Effector memory CD4-positive, alpha-beta T cell (primary cell): ENCODE measurements at places on chromosomes 1 and 21.

- DNase-seq = peak; percentile 32
Observed at GRCh38 chr1:203702130-203702577, 62.8 kb upstream of the LAX1 start.

- no peak for DNase-seq
Observed at GRCh38 chr1:55181666-55182065, 33.5 kb downstream of the USP24 start.

- no peak for DNase-seq
Observed at GRCh38 chr1:215643592-215644321, 76.7 kb downstream of the KCTD3 start.

GRCh38 chr1:60994369-60994768, 88.0 kb upstream of the NFIA start:
- no peak for DNase-seq

DNA sequence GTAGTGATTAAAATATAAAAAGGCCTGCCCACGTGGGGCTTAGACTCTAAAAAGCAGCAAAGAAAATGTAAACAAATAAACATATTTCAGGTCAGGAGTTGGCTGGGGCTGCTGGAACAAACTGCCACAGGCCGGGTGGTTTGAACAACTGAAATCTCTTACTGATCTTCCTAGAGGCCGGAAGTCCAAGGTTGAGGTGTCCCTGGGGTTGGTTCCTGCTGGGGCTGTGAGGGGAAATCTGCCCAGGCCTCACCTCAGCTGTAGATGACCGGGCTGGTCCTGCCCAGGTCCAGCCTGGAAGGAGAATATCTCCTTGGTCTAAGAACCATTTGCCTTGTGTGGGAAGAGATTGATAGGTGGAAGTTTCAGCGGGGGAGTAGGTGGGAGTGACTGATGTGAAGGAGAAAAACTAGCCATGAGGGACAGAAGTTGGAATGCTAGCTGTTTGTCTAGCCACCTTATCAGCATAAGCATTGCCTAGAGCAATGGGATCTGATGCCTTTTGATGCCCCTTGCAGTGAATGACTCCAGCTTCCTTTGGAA, 221.1 kb downstream of the DYRK1A start:
- DNase-seq = no peak

GRCh38 chr21:28334407-28334806, 658.3 kb downstream of the LTN1 start:
- DNase-seq = no peak

DNA sequence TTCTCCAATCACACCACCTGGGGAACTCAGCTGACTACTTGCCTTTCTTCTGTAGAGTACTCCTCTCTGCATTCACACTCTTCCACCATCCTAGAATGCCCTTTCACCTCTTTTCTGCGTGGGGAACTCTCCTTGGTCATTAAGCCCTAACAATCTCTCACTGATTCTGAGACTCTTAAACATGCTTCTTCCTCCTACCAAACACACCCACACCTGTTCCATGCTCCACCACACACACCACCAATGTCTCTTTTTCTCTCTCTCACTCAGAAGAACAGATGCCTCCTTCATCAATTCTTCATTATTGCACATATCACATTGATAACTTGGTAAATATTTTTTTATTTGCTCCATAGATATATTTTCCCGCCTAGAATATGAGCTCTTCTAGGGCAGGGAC, 53.6 kb downstream of the WARS2 start:
- DNase-seq = no peak

DNA sequence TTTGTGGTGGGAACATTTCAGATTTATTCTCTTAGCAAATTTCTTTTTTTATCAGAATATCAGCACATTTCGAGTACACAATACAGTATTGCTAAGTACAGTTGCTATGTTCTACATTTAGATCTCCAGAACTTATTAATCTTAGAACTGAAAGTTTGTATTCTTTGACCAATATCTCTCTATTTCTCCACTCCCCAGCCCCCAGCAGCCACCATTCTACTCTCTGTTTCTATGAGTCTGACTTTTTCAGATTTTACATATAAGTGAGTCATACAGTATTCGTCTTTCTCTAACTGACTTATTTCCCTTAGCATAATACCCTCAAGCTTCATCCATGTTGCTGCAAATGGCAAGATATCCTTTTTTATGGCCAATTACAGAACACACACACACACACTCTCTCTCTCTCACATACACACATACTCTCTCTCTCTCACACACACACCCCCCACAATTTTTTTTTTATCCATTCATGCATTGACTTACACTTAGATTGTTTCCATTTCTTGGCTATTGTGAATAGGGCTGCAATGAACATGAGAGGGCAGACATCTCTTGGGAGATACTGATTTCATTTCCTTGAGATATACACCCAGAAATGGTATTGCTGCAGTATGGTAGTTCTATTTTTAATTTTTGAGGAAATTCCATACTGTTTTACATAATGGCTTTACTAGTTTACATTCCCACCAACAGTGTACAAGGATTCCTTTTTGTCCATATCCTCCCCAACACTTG, 15.7 kb downstream of the RPTN start:
- DNase-seq = no peak

DNA sequence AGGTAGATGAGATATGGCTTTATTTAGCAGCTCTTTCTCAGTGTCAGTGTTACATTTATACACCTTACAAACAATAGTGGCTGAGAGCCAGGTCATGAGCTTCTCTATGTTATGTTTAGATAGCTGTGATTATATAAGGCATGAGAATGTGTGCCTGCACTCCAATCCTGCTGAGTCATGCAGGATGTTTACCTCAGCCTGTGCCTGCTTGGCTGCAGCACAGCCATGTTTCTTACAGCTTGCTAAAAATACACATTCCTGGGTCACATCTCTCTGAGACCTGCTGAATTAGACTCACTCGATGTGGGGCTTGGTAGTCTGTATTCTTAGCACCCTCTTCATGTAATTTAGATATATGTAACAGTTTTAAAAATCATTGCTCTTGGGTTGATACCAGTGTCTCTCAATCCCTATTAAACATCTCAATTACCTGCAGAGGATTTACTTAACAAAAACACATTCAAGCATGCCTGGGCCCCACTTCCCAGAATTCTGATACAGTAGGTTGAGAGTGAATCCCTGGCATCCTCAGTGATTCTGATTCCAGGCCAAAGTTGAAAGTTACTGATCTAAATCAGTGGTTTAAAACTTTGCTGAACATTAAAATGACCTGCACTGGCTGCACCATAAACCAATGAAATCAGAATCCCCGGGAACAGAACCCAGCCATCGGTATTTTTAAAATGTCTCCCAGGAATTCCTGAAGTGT, 107.5 kb downstream of the GDAP2 start:
- no peak for DNase-seq

GRCh38 chr1:206761159-206761768, 9.3 kb upstream of the IL19 start:
- DNase-seq = no peak

DNA sequence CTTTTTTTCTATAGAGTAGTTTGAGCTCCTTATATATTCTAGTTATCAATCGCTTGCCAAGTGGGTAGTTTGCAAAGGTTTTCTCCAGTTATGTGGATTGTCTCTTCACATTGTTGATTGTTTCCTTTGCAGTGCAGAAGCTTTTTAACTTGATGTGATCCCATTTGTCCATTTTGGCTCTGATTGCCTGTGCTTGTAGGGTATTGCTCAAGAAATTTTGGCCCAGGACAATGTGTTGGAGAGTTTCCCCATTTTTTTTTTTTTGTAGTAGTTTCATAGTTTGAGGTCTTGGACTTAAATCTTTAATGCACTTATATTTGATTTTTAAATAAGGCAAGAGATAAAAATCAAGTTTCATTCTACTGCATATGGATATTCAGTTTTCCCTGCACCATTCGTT, 774.8 kb upstream of the ADAMTS5 start:
- DNase-seq = no peak

- no peak for DNase-seq
Observed at GRCh38 chr1:246161626-246162025, 345.5 kb downstream of the SMYD3 start.

GRCh38 chr1:10862743-10863335, 66.4 kb upstream of the CASZ1 start:
- no peak for DNase-seq

GRCh38 chr1:14784790-14785773, 186.6 kb downstream of the KAZN start:
- DNase-seq = no peak

DNA sequence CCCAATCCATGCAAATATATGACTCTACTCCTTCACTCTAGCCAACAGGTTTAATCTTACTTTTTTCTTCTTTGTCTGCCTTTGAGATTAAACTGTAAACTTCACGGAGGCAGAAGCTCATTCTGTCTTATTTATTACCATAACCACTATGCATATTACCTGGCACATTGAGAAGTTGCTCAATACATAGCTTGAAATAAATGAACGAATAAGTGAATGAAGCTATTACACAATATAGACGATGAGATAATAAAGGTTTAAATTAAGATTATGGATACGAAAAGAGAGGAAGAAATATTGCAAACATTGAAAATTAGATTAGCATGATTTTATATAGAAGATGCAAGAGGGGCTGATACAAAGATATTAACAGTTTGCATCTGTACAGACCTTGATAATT, 385.1 kb downstream of the LTN1 start:
- DNase-seq = no peak

DNA sequence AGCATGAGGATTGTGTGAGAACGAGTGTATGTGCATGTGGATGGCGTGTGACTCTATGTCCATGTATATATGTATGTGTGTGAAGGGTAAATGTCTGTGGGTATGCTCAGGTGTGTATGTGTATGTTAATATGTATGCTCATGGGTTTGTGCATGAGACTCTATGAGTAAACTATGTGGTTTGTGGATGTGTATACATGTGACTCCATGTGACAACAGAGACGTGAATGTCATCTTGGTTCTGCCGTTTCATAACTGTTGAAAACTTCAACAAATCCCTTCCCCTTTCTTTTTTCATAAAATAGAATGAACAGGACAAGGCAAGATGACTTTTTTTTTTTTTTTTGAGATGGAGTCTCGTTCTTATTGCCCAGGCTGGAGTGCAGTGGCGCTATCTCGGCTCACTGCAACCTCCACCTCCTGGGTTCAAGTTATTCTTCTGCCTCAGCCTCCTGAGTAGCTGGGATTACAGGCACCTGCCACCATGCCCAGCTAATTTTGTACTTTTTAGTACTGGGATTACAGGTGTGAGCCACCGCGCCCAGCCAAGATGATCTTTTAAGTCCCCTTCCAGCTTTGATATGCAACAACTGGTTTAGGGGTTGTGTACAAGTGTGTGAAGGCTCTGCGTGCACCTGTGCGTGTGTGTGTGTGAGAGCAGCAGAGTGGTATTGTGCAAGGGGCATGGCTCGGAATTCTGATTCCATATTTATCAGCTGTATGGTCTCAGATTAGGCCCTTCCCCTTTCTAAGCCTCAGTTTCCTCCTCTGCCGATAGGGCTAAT, 106.3 kb downstream of the EBNA1BP2 start:
- no peak for DNase-seq

GRCh38 chr1:2466958-2467554, 9.0 kb upstream of the PLCH2 start:
- no peak for DNase-seq

- no peak for DNase-seq
Observed at GRCh38 chr1:20597650-20598049, 8.8 kb downstream of the CDA start.

DNA sequence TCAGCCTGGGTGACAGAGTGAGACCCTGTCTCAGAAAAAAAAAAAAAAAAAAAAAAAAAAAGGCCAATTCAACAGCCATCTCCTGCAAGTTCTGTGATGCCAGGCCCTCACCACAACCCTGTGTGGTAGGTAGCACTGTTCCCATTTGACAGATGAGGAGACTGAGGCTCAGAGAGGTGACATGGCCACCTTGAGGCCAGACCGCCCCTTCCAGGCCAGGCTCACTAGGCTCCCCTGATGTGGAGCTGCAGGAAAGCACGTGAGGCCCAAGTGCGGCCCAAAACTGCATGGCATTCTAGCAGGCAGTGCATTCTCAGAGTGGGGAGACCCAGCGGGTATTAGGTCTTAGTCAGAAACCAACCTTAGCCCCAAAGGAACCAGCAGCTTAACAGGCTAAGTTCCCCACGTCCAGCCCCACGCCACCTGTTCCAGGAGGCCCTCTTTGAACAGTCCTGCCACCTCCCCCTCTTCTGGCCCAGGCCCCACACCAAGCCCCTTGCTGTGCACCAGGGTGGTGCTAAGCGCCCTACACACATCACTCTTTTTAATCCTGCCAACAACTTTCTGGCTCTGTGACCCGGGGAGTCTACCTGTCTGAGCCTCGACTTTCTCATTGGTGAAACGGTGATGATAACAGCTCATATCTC, 11.7 kb upstream of the ECE1 start:
- DNase-seq = no peak

DNA sequence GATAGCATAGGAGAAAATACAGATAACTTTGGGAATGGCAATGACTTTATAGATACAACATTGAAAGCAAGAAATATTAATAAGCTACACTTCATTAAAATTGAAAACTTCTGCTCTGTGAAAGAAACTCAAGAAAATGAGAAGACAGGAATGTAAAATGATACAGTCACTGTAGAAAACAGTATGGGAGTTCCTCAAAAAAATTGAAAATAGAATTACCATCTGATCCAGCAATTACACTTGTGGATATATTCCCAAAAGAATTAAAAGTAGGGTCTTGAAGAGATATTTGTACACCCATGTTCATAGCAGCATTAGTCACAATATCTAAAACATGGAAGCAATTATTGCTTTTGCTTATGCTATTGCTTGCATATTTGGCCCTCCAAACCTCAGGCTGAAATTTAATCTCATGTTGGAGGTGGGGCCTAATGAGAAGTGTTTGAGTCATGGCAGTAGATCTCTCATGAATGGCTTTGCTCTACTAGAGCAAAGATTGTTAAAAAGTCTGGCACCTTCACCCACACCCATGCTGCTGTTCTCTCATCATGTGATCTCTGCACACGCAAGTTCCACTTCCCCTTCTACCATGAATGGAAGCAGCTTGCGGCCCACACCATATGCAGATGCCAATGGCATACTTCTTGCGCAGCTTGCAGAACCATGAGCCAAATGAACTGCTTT, 15.3 kb upstream of the AHCYL1 start:
- no peak for DNase-seq

DNA sequence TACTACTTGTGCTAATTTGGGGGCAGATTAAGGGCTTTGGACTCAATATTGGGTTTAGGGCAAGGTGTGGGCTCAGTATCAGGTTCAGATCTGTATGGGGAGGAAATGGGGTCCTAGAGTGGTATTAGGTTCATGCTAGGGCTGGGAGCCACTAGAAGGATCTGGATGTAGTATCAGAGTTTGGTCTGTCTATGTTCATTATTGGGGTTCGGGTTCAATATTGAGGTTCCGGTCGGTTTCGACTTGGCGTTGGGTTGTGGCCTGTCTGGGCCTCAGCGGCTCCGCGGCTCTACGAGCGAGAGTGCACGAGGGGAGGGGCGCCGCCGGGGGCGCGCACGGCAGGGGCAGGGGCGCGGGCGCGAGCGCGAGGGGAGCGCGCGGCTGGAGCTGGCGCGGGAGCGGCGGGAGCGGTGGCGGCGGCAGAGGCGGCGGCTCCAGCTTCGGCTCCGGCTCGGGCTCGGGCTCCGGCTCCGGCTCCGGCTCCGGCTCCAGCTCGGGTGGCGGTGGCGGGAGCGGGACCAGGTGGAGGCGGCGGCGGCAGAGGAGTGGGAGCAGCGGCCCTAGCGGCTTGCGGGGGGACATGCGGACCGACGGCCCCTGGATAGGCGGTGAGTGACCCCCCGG, at the start of gene PTPRF:
Gene PTPRF (plus strand): TSS at position 401 of the 624 bp plus-strand sequence. CDS start 14,193 bp downstream, outside the sequence.
- no peak for DNase-seq
